GM20000 (cell line): ENCODE measurements at places on chromosomes 2 and 18.

GRCh38 chr2:24050041-24050979 lies 769 bp downstream of the FKBP1B start:
- DNase-seq, result no peak

- no peak for DNase-seq
Observed at GRCh38 chr2:43074592-43075053, 151.8 kb downstream of the ZFP36L2 start.

DNA sequence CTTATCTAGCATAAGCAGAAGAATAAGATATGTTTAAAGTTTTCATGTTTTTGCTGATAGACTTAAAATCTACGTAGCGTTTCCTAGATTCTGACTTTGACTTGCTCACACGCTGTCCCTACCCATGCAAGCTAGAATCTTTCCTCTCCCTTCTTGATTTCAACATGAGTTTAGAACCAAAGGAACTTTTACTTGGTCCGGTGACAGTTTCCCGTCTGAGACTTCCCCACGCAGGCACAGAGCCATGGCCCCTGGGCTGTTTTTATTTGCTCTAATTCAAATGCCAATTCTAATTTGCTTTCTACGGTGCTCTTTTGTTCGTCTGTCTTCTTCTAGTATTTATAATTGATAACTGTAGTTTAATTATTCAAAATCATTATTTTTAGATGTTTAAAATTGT lies 467.7 kb downstream of the PARD3B start:
- no peak for DNase-seq

- DNase-seq, result no peak
Observed at GRCh38 chr2:1639086-1639858, 105.0 kb downstream of the PXDN start.

DNA sequence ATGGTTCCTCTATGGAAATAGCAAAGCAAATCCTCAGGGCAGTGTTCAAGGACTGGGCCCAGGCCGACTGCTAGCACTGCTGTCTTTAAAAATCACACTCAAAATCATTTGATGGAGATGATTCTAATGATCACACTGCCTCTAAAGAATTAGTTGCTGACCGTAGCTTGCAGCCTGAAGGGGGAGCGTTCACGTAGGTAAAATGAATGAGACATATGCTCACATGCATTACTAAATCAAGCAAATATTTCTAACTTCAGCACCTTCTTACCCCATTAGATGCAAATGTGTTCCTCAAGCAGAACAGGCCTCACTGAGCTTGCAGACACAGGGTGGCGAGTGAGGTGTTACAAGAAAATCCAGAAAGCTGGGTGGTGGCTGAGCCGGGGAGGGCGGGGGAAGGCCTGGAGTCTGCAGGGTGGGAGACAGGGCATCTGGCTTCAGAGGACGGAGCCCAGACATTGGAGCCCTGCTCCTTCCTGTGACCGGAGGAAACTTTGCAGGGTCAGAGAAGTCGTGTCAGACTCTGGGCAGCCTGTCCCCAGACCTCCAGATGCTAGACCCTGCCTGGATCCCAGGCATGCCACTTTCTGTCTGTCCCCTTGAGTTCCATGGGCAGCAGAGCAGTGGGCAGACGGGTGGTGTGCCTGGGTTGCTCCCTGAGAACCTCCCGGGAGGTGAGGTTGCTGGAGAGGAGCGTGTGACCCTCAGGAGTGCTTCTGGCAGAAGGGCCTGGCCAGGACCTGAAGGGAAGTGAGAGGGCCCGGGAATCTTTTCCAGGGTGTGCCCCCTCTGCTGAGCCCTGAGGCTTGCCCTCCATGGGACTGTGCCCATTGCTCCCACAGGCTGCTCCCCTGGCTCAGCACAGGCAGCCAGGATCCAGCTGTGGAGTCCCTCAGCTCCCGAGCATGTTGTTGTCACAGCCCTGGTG lies 7.1 kb upstream of the NPPC start:
- DNase-seq, result no peak

DNA sequence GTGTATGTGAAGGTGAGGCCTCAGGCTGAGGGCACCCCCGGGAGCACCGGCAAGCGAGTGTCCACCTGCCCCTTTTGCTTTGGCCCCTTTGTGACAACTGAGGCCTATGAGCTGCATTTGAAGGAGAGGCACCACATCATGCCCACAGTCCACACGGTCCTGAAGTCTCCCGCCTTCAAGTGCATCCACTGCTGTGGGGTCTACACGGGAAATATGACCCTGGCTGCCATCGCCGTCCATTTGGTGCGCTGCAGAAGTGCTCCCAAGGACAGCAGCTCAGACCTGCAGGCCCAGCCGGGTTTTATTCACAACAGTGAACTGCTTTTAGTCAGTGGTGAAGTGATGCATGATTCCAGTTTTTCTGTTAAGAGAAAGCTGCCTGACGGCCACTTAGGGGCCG lies 28.9 kb downstream of the ADNP2 start:
- no peak for DNase-seq

DNA sequence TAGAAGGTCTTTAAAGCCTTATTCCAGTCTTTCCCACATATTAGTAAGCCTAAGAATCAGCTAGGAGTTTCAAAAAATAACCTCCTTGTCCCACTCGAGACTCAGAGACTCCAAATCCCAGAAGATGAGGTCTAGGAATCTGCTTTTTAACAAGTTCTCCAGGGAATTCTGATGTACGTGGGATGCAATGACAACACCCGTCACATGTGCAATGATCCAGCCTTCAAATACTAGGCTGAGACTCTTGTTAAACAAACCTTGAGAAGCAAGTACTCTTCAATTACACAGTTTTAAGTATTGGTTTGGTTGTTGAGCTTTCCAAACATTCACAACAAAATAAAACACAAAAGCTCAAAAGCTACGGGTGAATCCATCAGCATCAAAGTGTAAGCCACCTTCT lies 53.9 kb downstream of the EPG5 start:
- DNase-seq, result no peak

GRCh38 chr2:108920-109809 lies 62.9 kb upstream of the FAM110C start:
- DNase-seq, result no peak

GRCh38 chr18:21660078-21660477 lies 44.5 kb downstream of the ABHD3 start:
- DNase-seq, result no peak

DNA sequence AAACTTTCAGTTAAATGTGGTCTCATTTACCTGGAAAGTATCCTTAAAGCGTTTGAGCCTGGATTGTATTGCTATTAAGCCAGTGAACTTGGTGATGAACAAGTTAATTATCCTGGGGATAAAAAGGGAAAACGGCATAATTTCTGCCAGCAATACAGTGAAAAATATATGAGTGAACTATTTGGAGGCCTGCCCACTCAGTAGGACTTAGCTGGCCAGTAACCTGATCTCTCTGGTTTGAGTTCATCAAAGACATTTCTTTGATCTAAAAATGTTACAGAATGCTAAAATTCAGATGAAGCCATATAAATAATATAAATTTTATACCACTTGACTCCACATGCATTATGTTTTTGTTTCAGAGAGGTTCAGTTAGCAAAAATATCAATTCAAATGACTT lies 241.1 kb upstream of the VWC2L start:
- DNase-seq, result no peak

GRCh38 chr2:157032017-157032416 lies 225.5 kb upstream of the GALNT5 start:
- no peak for DNase-seq

GRCh38 chr2:174835797-174836255 lies 71.6 kb upstream of the CHRNA1 start:
- DNase-seq, result peak; percentile 21

- no peak for DNase-seq
Observed at GRCh38 chr2:161990036-161990435, 84.0 kb downstream of the DPP4 start.

- no peak for DNase-seq
Observed at GRCh38 chr18:2871111-2871720, 24.4 kb downstream of the EMILIN2 start.

GRCh38 chr2:163682695-163683094 lies 53.1 kb downstream of the FIGN start:
- DNase-seq, result no peak

DNA sequence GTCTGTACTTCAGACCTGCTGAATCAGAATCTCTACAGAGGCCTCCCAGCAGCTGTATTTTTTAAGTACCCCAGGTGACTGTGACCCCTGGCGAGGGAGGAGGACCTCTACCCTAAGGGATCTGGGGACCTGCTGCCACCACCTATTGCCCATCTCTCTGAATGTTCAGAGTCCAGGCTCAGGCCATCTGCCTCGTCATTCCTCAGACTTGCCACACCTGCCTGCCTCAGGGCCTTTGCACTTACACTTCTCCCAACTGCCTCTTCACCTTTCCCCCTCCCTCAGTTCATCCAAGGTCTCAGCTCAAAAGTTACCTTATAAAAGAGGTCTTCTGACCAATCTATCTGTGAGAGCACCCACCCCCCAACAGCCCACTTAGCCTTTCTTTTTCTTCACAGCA lies 21.5 kb downstream of the UXS1 start:
- DNase-seq, result no peak

- peak; percentile 17 for DNase-seq
Observed at GRCh38 chr18:3451989-3452749, 2.2 kb downstream of the TGIF1 start.

DNA sequence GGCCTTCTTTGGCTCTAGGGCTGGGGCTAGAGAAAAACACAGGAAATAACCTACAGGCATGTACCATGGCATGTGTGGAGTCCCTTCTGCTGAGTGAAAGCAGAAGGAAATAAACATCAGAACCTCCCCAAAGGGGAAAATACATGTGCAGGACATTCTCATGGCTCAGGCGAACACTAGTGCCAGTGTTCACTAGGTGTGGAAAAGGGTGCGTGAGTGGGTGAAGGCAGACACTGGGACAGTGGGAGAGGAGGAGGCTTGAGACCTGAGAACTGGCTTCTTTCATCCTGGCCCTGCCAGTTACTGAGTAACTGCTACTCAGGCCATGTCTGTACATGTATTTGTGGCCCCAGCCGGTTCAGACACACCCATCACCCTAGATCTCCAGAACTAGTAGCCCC lies 268.2 kb downstream of the PRKCE start:
- no peak for DNase-seq

- no peak for DNase-seq
Observed at GRCh38 chr18:68498185-68498584, 216.7 kb downstream of the TMX3 start.

DNA sequence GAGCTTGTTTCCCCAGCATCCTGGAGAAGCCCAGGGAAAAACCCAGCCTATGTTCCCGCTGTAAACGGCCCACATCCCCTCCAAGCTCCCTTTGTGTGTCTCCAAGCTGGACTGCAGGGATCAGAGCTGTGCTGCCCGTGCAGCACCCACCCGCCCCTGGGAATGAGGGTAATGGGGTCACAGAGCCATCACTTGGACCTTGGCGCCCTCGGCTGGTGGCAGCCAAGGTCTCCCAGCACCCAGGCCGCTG lies 670 bp upstream of the INPP5D start:
- no peak for DNase-seq

DNA sequence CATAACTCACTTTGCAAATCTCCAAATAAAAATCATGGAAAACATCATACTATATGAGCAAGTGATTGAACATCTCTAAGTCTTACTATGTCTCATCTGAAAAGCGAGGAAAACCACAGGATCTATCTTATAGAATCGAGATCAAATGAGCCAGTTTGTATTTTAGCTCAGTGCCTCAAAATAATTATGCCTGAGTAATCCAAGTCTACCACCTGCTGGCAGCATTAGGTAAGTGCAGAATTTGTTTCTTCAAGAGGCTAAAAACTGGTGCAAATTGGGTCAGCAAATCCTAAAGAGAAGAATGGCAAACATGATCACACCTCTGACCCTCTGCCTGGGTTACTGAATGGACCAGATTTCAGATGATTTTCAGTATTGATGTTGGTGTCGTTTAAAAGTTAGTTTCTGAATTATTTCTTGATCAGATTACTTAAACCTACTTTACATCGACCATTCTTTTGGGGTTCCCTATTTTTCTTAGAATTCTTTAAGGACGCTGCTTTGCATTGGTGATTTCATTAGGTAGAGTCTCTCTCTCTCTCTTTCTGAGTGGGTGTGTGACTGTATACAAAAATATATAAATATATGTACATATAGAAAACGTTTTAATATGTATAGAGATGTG lies 12.7 kb upstream of the FHOD3 start:
- peak; percentile 71 for DNase-seq

- DNase-seq, result no peak
Observed at GRCh38 chr18:66900837-66901236, 296.9 kb upstream of the CDH19 start.

GRCh38 chr2:164053021-164053420 lies 317.2 kb upstream of the FIGN start:
- DNase-seq, result no peak

DNA sequence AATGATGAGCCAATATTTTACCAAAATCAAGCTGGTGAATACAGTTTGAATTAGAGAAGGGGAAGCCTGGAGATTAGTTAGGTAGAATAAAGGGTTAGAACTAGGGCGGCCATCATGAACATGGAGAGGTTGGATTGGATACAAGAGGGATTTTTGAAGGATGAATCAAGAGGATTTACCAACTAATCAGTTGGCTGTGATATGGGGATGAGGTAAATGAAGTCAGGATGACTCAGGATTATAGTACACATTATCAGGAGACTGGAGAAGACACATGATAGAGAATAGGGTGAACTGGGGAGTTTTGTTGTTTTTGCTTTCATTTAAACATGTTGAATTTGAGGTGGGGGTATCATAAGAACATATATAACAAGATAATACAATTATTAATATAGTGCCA lies 73.8 kb upstream of the PROKR1 start:
- no peak for DNase-seq

GRCh38 chr2:72289283-72289682 lies 141.6 kb upstream of the CYP26B1 start:
- DNase-seq, result no peak

- DNase-seq, result no peak
Observed at GRCh38 chr2:12407160-12407559, 309.6 kb upstream of the TRIB2 start.

GRCh38 chr2:63740943-63741342 lies 100.8 kb upstream of the UGP2 start:
- DNase-seq, result no peak

- peak; percentile 46 for DNase-seq
Observed at GRCh38 chr2:231781798-231782726, 980 bp upstream of the PDE6D start.

GRCh38 chr18:62596145-62597005 lies 73.5 kb downstream of the ZCCHC2 start:
- DNase-seq, result no peak
